Neural crest cell (in vitro differentiated cells): ENCODE measurements at places on chromosomes 4 and X.
A peak's percentile ranks its signal among the peaks of the same experiment; 100 is the strongest.

GRCh38 chr4:94525993-94526728 is 74.4 kb downstream of the PDLIM5 start:
- no peak for DNase-seq

DNA sequence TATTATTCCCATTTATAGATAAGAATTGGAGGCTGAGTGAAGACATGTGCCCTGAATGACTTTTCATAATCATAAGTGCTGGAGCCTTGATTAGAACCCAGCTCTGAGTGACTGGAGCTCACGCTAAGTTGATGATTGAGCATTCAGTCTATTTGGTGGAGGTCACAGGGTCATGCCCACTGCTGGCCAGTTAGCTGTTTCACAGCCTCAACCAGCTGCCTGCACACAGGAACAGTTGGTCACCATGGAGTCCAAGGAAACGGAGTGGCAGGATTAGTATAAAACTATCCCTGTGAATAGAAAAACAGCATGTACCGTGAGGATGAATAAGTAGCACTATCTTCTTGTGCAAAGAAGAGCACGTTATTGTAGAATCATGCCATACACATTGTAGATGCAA is 1.0 kb upstream of the C4orf54 start:
- DNase-seq = no peak

GRCh38 chr4:14552119-14552518 is 450.2 kb upstream of the CPEB2 start:
- DNase-seq = no peak

GRCh38 chrX:103248553-103248952 is 6.4 kb downstream of the TCEAL8 start:
- no peak for DNase-seq

DNA sequence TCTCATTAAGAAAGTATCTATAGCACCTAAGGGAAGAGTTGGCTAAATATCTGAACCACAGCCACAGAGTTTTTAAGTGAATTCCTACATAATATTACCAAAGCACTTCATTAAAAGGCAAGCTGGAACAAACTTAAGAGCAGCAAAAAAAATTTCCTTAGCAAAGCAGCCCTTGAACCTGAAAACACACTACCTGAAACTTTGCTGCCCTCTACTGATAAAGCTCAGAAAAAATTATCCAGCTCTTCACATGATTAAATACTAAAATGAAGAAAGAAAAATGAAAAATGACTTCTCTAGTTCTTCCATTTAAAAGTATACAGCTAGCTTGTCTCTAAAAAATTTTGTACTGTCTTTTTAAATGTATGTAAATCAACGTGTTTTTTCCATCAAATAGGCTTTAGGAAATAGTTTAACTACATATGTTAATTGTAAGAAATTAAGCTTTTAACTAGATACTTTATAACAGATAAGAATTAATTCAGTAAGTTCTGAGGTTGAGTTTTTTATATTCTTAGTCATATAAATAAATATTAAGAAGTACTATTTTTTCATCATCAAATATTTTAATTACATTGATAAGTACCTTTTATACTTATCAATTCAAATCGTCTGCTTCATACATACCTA is 156.1 kb downstream of the STPG2 start:
- DNase-seq = no peak

DNA sequence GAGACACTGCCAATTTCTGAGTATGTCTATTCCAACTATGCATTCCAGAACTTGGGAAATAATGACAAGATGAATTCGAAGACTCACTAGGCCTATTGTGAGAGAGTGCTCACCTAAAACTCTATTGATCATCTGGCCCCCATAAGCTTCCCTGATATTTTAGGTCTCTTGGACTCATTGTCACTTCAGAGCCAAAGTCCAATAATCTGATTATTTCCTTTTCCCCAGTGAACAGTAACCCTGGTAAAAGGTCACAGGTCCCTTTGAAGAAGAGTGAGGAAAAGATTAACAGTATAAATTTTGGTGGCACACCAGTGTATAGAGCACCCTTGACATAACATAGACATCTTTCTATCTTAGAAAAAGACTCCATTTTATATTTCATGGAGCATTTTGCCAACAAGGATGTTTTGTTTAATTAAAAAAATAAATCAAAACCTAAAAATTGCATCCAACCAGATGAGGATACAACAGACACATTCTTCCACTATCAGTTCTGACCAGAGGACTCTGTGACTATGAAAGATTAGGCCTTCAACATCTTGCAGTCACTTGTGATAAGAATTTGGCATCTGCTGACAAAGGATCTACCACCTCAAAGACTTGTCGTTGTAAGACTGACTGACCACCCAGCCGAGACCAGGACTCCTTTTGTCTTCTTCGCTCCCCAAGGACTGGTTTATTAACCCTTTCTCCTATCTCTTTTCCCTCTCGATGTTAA is 191.9 kb downstream of the MAB21L2 start:
- no peak for DNase-seq

DNA sequence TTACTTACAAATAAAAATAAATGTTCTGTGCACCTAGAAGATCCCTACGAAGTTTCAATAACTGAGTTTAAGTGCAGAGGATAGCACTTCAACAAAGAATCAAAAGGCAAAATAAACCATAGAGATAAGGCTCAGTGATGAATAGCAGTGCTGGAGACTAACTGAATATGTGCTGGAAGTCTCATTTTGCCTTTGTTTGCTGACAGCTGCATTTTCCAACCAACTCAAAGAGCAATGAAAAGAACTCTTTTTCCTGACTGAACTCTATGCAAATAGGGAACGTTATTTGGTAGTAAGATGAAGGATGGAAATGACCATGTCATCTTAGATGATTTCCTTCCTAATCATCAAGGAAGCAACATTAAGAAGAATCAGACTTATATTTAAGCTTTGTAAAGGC is 32.7 kb upstream of the ADH7 start:
- DNase-seq = no peak

GRCh38 chrX:30343206-30343605 is 34.0 kb upstream of the NR0B1 start:
- no peak for DNase-seq

GRCh38 chrX:118772051-118772450 is 44.6 kb downstream of the IL13RA1 start:
- no peak for DNase-seq

DNA sequence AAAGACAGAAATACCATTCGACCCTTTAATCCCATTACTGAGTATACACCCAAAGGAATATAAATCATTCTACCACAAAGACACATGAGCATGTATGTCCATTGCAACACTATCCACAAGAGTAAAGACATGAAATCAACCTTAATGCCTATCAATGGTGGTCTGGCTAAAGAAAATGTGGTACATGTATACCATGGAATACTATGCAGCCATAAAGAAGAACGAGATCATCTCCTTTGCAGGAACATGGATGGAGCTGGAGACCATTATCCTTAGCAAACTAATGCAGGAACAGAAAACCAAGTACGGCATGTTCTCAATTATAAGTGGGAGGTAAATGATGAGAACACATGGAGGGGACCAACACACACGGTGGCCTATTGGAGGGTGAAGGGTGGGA is 7.9 kb downstream of the SCLT1 start:
- DNase-seq = no peak

GRCh38 chr4:10151182-10151581 is 34.6 kb upstream of the WDR1 start:
- DNase-seq = no peak

- no peak for DNase-seq
These were observed 640.7 kb downstream of the BCOR start for GRCh38 chrX:39456894-39457604.

DNA sequence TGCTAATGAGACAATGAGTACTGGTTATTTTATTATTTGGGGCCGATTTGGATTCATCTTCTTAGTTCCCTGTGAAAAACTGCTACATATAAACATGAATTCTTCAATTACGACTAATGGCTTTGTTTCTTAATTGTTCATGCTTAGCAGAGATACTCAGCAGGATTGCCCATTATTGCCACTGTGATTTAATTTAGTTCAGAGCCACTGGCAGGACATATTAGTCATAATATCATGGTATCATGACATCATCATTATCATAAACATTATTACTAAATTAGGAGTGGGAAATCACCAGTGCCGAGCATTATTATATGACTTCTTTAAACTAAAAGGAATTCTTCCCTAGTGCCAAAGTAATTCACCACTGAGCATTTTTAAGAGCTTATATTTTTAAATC is 201.4 kb downstream of the SPOCK3 start:
- no peak for DNase-seq

- DNase-seq = no peak
These were observed 283.6 kb upstream of the CTSO start for GRCh38 chr4:156237231-156237630.

DNA sequence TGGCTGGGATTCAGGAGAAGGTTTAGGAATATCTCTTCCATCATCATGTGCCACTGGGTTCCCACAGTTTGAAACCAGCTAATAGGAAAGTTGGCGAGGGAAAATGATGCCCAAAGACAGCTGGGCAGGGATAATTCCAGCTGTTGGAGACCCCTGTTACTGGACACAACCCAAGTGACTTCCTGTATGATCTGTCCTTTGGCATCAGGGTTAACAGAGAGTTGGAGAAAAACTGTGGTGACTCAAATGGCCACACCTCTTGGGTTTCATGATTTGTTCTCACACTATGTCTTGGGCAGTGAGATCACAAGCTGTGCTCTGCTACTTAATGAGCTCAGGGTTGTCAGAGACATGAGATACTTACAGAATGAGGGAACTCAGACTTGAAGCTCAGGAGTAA is 3.8 kb downstream of the FGF16 start:
- DNase-seq = no peak

DNA sequence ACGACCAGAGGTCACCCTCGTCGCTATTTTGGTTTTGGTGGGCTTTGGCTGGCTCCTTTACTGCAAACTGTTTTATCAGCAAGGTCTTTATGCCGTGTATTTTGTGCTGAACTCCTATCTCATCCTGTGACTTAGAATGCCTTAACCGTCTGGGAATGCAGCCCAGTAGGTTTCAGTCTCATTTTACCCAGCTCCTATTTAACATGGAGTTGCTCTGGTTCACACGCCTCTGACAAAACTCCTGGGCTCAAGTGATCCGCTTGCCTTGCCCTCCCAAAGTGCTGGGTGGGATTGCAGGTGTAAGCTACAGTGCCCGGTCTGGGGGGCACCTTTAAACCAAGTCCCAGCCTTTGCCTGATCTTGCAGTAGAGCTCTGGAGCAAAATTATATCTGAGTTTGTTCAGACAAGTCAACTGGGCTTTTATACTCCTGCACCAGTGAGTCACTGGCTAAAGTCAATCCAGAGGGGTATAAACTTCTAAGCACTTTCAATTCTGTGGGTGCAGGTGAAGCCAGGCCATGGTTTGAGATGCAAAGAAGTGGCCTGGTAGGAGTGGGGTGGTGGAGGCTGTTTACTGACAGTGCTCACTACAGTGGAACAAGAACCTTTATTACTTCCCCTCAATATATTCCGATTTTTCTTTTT is 50.2 kb downstream of the MGST2 start:
- DNase-seq = no peak

GRCh38 chr4:76585897-76586360 is 150.9 kb downstream of the SHROOM3 start:
- DNase-seq = peak; percentile 19

GRCh38 chr4:6829086-6829485 is 46.6 kb downstream of the KIAA0232 start:
- DNase-seq = no peak

- DNase-seq = no peak
These were observed 161.6 kb downstream of the IL15 start for GRCh38 chr4:141797966-141798365.

GRCh38 chr4:99029018-99029735 is 33.7 kb downstream of the METAP1 start:
- no peak for DNase-seq

GRCh38 chr4:7777871-7778509 is 161.7 kb downstream of the AFAP1 start:
- no peak for DNase-seq

GRCh38 chr4:78928835-78929234 is 10.4 kb downstream of the PAQR3 start:
- DNase-seq = no peak

DNA sequence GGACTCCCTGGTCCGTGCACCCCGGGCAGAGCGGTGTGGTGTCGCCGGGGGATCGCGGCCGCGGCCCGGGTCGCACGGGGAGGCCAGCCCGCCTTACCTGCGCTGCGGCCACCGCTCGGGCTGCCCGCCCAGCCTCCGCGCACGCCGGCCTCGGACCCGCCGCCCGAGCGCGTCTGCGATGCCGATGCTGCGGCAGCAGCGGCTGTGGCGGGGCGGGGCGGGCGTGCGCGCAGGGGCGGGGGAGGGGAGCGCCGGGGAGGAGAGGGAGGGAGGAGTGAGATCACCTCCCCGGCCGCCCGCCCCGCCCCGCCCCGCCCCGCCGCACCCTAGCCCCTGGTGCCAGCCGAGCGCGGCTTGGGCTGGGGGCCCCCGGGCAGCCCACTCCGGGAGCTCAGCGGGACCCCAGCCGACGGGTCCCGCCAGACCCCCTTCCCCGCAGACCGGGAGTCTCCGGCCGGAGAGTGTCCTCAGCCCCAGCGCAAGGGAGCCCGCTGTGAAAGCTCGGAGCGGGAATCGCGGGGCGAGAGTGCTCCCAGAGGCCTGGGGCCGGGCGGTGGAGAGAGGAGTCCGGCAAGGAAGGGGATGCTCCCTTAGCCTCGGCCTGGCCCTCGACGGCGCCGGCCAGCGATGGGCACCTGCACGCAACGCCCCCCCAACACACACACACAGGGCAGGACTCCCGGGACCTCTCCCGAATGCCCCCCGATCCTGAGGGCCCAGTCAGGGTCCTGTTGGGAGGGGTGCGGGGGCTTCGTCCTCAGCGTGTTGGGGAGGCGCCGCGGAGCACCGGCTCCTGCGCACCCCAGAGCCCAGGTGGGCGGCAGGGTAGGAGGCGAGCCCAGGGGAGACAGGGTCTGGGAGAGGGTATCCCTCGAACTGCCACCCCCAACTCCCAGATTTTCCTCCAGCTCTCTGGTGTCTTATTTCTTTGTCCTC is at the start of gene L1CAM:
L1CAM (minus strand) TSS at position 206 of the 936 bp plus-strand sequence. CDS start 10,337 bp downstream, outside the sequence.
- DNase-seq = no peak

GRCh38 chrX:118724775-118725174 is 2.6 kb upstream of the IL13RA1 start:
- DNase-seq = no peak

GRCh38 chr4:181908168-181908567 is 335.0 kb upstream of the TENM3 start:
- DNase-seq = no peak

- DNase-seq = no peak
These were observed 2.9 kb upstream of the FTSJ1 start for GRCh38 chrX:48472851-48473703.

GRCh38 chr4:149292425-149293007 is 523.1 kb downstream of the IQCM start:
- no peak for DNase-seq

DNA sequence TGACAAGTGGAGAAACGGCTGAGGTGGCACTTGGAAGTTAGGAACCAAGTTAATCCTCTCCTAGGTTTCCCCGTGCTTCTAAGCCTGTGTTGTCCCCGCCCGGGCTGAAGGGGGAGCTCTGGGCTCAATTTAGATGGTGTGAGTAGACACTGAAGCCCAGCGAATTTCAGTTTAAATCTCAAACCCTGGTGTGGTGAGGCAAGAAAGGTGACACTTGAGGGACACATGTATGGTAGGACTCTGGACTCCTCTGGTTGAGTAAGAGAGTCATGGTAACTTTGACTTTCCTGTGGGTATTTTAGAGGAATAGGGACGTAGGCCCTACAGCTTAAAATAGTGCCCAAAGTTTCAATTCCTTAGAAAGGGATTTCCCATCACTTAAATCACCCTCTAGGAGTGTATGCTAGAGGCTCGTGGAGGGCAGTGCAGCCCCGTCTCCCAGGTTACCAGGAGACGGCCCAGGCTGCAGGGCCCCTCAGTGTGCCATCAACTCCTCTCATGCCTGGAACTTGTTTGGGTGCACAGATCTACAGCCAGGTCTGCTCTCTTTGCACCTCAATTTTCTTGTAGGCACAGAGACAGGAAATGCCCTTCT is 24.0 kb downstream of the HAND2 start:
- DNase-seq = no peak

- DNase-seq = no peak
These were observed 22.7 kb downstream of the MAGEA4 start for GRCh38 chrX:151935358-151935757.
